ENCODE measurements at places on chromosomes 16 and 17.

DNA sequence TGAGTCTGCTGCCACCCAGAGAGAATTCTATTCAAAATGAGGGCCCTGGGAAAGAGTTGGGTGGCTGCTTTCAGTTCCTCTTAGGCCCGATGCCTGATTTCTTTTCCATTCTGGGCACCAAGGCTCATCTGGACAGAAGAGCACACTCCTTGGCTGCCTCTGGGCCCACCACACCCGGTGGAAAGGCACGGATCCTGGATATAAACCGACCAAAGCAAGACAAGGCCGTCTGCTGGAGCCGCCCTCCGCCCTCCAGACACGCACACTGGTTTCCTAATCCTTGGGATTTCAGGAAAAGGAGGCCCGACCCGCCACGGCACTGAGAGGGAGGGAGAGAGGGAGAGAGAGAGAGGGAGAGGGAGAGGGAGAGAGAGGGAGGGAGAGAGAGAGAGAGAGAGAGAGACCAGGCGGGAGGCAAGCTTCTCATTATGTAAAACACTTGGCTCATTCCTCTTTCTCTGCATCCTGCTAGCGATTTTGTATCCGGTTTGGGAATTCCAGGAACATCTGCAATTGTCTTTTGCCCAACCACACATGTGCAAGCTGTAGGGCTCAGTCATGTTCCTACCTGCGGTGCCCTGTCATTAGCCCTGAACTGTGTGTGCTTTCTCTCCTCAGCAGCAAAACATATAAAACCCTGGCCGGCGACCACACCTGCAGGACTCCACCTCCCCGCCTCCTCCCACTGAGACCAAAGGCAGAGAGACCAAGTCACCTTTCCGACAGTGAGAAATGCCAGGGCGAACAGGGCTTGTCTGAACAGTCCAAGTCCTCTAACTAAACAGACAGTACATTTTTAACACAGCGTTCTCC is 347.2 kb downstream of the SOX9 start:
- peak; percentile 75 for DNase-seq

DNA sequence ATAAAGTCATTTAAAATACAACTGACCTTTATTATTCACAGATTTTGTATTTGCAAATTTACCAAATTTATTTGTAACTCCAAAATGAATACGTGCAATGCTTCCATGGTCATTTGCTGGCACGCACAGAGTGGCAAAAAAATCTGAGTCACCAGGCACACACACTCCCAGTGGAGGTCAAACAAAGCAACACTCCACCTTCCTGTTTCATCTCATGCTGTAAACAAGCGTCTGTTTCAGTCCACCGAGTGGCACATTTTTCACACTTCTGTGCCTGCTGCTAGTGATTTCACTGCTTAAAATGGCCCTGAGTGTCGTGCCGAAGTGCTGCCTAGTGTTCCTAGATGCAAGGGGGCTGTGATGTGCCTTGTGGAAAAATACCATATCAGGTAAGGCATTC is 17.8 kb upstream of the ITGAE start:
- DNase-seq = no peak

- DNase-seq = peak; percentile 46
These were observed 25.4 kb upstream of the RPTOR start for GRCh38 chr17:80519091-80519781.

DNA sequence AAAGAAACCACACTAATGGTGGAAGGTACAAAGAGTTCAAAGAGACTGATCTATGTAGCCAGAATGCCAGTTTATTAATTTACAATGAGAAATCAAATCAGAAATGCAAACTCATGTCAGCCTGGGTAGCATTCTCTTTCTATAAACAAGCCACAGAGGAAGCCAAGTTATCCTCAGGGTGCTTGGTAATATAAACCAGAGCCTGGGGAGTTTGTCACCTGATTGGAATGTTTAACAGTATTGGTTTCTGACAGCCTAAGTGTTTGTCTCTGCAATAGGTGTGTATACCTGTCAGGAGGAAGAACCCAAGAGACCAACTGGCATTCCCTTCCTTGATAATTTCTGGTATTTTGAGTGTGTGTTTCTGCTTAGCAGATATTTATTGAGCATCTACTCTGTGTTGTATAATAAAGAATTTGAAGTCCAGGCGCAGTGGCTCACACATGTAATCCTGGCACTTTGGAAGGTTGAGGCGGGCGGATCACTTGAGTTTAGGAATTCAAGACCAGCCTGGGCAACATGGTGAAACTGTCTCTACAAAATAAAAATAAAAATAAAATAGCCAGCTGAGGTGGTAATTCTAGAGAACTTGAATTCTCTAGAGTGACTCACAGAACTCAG is 3.1 kb upstream of the C17orf58 start:
- DNase-seq = no peak

- DNase-seq = no peak
These were observed 6.3 kb downstream of the TBX2 start for GRCh38 chr17:61405686-61406536.

- peak; percentile 6 for DNase-seq
These were observed 36.3 kb downstream of the WWP2 start for GRCh38 chr16:69798466-69798865.

DNA sequence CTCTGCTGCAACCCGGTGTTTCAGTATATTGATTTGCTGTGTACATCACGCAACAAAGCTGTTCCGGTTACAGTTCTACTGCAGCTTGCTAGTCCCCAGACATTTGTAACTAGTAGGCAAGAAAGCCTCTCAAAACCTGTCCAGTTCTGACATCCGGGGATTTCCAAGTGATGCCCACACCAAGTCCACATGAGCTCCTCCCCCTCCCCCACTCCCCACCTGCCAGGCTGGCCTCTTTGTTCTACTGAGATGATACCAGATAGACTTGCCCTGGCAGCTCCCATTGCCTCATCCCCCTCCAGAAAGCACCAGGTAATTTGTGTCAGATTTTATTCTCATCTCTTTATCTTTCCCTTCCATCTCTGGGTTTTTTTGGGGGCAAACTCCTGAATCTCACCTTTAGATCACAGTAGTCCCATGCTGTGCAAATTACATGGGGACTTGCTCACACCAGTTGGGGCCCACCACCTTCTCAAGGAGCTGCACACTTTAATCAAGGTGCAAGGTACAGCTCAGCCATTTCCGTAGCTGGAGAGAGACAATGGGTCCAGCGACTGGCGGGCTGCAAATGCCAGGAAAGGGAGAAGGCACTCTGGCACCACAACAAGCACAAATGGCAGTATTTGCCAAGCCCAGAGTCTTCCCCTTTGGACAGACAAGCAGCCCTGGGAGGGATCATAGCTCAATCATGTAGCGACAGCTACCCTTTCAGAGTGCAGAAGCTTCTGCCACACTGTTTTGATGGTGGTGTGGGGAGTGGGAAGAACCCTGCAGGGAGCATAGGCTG is 183.1 kb downstream of the CYLD start:
- DNase-seq = no peak

- no peak for DNase-seq
These were observed 3.3 kb downstream of the GALNS start for GRCh38 chr16:88853325-88853941.

GRCh38 chr16:57027067-57027466 is 37.7 kb downstream of the NLRC5 start:
- DNase-seq = no peak

GRCh38 chr16:53773881-53774280 is 69.9 kb downstream of the FTO start:
- DNase-seq = no peak

DNA sequence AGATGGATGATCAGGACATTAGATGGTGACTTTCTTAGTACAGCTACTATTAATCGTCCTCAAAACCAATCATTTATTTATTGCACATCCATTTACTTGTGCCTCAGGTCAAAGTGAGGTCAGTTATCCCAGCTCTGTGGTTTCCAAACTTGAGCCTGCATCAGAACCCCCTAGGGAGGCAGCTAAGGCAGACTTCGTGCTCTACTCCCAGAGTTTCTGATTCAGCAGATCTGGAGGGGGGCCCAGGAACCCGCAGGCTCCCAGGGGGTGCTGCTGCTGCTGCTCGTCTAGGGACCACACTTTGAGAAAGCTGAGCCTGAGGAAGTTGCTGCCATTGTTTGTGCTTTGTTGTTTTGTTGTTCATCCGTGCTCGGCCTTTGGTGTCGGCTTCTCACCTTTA is 44.0 kb upstream of the CLEC18B start:
- DNase-seq = no peak

DNA sequence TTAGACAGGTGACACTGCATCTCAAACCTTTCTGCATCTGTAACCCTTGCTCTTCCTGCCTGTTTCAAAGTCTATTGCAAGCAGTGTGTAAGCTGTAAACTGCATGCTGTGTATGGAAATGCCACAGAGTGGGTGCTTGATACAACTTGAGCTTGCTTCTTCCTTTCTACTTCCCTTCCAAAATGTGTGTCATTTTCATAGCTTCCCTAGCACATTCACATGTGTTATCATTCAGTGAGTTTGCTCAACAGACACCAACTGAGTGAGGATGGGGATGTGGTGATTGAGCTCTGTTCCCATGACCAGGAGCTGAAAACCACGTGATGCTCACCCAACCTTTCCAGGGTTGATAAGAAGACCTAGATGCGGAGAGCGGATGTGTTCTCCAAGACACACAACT is 111.1 kb downstream of the VAT1L start:
- peak; percentile 48 for DNase-seq

DNA sequence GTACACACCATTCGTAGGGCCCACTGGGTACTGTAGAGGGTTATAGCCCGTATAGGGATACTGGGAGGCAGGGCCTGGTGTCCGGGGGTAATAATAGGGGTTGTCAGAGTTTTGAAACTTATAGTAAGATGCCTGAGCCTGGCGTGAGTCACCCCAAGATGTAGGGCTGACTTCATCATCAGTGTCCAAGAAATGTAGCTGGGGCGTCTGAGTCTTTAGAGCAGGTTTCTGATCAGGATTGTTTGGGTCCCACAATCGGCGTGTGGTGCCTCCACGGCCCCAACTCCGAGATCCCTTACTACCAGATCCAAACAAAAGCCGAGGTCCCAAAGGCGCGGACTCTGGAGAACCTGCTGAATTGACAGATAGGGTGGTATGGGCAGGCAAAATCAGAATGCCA is 4.4 kb downstream of the SMG6 start:
- DNase-seq = no peak

- DNase-seq = no peak
These were observed 33.9 kb downstream of the CYB561 start for GRCh38 chr17:63412234-63412633.

- DNase-seq = no peak
These were observed 458 bp downstream of the SLC12A4 start for GRCh38 chr16:67967958-67968399.

DNA sequence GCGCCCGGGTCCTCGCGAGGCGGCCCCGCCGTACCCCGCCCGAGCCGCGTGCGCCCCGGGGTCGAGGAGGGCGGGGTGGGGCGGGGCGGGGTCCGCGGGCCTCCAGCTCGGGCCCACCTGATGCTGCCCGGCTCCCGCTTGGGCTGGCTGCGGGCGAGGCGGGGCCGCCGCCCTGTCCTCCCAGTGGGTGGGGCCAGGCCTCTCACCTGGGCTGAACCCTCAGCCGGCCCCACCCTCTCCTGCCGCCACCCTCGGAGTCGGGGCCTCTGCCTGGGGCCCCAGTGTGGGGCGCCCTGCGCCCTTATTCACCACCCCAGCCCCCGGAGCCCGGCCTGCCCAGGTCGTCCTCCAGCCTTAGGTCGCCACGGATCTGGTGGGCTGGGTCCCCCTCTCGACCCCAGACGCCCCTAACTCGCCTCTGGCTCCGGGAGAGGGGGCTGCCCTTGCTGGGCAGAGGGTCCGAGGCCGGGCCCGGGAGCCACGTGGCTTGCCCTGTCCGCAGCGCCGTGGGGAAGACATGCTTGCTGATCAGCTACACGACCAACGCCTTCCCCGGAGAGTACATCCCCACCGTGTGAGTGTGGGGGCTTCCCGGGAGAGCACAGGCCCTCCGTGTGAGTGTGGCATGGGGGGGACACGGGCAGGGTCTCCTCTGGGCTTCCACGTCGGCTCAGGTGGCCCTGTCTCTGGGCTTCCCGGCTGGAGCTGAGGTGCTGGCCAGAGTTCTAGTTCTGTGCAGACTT is 578 bp downstream of the RAC3 start:
- no peak for DNase-seq

DNA sequence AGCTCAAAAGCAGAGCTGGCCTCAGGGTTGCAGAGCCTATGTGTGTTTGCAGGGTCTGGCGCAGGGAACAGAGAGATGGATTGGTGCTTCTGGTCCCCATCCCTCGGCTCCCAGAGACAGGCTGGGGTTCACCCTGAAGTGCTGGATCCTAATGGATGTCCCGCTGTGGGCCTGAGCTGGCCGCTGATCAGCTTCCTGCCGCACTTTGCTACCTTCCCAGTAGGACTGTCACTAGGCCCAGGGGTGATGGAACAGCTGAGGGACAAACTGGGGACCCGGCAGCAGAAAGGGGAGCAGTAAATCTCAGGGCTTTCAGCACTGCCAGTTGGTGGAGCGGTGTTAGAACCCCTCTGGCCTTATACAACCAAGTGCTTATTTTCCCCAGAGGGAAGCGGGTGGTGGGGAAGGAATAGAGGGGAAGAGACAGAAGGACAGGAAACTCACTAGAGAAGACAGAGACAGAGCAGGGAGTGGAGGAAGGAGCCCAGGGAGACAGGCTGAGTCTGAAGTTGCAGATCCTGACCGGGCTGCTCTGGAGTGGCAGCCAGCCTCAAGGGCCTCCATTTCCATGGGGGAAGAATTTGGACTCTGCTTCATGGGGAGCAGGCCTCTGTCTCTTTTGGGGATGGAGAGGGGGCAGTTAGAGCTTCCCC is 78.6 kb downstream of the MRM1 start:
- DNase-seq = no peak

DNA sequence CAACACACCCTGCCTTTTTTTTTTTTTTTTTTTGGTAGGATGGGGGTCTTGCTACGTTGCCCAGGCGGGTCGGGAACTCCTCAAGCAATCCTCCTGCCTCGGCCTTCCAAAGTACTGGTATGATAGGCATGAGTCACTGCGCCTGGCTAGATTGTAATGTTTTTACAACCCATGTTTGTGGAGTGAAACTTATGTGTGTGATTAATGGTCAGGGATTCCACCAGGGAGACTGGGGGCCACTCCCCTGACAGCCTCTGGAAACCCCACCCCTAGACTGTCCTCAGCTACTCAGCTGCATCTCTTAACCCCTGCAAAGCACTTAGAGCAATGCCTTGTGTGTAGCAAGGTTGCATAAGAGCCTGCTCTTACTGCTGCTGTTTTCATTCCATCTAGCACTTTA is 220.5 kb downstream of the PARN start:
- DNase-seq = peak; percentile 98

GRCh38 chr16:85389679-85390470 is 223.2 kb upstream of the GSE1 start:
- no peak for DNase-seq

DNA sequence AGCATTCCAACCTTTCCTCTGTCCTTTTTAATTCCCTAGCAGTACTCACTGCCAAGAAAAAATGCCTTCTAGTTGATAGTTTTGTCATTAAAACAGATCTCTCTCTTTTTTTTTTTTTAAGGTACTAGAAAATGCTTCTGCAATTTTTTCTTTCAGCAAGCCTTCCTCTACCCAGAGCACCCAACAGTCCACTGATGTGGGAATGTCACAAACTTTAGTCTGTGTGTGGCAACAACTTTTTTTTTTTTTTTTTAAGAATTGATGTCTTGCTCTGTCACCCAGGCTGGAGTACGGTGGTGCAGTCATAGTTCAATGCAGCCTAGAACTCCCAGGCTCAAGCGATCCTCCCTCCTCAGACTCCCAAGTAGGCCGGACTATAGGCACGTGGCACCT is 34.7 kb downstream of the CDRT15 start:
- DNase-seq = no peak
